ENCODE measurements at places on chromosomes 11 and 22.

DNA sequence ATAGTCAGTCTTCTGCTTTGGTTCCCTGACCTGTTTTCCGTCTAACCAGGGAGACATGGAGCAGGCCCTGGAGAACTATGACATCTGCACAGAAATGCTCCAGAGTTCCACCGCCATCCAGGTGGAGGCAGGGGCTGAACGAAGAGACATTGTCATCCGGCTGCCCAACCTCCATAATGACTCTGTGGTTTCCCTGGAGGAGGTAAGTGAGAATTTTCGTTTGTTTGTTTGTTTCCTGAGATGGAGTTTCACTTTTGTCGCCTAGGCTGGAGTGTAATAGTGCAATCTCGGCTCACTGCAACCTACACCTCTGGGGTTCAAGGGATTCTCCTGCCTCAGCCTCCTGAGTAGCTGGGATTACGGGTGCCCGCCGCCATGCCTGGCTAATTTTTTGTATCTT lies 52.9 kb downstream of the CABIN1 start:
- DNase-seq, result no peak

GRCh38 chr22:47563406-47564157 lies 801.1 kb downstream of the TBC1D22A start:
- DNase-seq, result no peak

- no peak for DNase-seq
Measured at GRCh38 chr11:80519596-80520506, 1079.0 kb upstream of the TENM4 start.

DNA sequence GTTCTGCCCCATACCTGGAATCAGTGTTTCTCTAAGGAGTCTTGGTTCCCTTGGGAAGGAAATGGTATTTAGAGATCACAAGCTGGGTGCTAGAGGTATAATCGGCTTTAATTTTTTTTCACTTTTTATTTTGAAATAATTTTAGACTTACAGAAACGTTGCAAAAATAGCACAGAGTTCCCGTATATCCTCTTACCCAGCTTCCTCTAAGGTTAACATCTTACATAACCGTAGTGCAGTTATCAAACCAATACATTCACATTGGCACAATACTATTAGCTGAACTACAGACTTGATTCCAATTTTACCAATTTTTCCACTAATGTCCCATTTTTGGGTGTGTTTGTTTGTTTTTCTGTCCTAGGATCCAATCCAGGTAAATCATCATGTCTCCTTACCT lies 63.8 kb downstream of the RBX1 start:
- DNase-seq, result no peak

DNA sequence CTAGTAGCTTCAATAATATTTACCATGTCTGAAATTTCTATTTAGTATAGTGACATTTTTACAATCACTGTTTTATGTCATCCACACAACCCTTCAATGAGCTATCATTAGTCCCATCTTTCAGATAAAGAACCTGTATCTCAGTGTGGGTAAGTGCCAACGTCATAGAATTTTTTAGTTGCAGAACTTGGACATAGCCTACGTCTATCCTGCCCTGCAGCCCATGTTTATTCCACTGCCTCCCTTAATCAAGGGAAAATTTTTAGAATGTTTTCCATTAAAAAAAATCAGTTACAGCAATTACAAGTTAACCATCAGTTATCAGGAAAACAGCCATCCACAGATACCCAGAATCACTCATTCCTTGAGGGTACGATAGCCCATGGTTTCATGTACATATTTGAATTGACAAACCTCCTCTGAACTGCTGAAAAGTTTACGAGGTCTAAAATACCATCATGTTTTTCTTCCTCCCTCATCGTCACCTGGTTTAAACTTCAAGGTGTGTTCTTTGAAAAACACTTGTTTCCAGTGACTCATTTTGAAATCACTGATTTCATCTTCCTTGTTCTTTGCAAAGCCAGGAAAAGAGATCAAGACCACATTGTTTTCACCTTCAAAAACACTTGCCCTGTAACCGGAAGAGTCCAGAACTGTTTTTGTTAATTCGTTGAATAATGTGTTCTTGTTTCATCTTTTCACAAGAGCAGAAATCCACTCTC lies 100.9 kb downstream of the FAM76B start:
- no peak for DNase-seq

DNA sequence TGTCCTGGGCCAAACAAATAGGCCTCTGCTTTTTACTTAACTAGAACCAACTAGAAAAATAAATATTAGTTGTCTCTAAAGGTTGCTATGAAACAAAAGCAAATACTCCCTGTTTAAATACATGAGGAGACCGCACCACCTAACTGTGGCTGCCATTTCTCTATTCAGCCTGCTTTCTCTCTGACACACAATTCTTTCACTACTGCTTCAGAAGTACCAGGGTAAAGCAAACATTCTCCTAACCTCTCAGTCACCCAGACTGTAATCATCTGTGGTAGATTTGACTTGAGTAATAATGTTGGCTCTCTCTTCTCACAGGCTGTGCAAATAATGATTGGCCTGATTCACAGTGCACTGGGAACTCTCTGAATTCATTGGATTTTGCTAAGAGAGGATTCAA lies 41.0 kb upstream of the MS4A8 start:
- no peak for DNase-seq

DNA sequence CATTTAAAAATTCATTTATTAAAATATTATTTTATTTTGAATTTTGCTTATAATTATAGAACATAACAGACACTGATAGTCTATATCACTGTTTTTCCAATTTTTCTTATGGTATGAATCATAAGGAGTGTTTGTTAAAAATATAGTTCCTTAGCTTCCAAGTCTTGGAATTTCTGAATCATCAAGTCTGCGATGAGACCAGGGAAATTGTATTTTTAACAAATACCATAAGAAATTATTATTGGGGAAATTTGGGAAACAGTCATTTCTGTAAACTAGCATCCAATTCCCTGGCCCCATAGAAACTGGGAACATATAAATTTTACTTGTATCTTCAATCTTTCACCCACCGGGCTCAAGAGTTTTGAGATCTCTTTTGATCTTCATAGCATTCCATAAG lies 38.0 kb upstream of the PICALM start:
- no peak for DNase-seq

DNA sequence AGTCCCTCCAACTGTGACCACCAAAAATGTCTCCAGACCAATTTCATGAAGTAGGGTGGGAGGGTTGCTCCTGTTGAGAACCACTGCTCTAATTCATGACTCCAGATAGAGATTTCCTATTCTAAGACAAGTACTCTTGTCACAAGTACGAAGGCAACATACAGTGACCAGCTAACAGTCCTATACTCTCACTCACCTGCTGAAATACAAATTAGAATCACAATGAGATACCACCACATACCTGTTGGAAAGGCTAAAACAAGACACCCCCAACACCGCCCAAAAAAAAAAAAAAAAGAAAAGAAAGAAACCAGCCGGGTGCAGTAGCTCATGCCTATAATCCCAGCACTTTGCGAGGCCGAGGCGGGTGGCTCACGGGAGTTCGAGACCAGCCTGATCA lies 310.5 kb downstream of the SWAP70 start:
- DNase-seq, result no peak

DNA sequence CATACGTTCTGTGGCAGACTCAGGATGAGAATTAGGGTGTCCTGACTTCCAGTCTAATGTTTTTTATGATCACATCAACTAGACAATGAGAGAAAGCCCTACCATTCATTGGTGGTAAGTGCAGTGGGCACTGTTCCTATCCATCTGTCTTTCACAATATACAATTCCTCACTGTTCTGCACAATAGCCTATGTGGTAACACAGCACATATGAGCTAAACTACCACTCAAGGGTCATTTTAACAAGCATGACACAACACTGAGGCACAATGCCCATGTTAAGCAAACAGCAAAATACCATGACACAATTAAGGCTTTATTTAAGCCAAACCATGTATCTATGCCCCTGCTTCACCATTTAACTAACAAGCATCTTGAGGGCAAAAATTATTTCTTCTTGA lies 52.3 kb downstream of the SIK3 start:
- no peak for DNase-seq

DNA sequence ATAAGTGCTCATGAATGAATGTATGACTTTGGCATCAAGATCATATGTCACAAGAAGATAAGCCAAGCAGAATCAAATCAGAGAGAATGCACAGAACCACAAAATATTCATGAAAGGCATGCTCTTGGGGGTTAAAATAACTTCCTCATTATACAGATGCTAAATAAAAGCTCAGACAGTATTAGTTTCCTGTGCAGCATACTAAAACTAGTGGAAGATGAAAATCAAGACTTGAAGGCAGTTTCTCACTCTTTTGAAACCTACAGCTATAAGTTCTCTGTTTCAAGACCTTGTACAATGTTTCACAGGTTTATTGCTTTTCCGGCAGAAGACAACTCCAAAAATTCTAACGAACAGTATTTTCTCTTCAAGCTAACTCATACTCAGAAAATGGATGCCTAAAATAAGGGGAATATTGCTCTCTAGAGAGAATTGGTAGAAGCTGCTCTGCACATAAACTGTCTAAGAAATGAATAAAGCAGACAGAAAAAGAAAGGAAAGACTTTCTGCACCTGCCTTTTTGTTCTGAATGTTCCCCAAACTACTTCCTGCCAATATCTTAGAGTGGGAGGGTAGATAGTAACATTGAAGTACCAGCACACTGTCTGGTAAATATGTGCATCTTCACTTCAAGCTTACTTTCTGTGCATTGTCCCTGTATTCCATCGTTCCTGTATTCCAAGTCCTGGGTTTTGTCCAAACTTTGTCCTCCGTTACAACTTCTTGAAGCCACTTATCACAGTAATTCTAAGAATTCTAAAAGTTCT lies 639.4 kb upstream of the FAT3 start:
- no peak for DNase-seq

DNA sequence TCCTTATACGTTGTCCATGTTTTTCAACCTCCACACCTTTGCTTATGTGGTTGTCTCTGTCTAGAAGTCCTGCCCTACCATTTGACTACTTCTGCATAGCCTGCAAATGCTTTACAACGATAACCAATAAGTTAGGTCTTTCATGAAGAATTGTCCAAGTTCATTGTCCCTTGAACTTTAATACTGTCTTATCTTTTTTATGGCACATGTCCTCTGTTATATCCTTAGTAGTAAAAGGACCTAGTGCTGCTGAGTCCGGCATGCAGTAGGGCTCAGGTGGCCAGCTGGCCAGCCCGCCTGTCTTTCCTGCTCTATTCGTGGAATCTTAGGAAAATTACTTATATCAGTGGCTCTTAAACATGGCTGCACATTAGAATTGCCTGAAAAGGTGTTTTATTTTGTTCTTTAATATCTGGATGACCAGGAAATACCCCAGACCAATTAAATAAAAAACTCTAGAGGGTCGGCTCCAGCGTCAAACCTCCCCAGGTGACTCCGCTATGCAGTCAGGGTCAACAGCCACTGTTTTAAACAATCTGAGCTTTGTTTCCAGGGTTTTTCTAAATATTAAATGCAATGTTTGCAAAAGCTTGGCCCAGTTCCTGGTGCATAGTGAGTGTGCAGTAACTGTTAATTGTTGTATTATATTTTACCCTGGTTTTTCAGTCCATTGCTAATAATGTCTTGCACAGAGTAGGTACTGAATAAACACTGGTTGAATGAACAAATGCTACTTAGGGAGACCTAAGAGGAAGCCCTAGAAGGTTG lies 64.6 kb upstream of the SESN3 start:
- no peak for DNase-seq

DNA sequence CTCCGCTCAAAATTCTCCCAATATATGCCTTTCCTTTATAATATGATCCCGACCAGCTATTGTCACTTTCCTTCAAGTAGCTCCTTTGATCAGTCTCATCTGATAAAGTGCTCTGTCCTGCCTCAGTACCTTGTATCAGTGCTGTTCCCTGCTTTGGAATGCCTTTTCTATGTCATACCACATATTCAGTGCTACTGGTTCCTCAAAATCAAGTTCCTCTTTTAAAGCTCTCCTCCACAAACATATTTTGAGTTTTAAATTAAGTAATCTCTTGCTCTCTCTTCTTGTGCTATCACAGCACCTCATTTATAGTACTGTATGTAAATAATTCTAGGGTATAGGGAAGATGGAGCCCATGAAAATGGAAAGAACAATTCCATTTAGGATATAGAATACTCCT lies 137.1 kb upstream of the CTSC start:
- DNase-seq, result no peak

GRCh38 chr11:45659818-45660160 lies 5.6 kb downstream of the CHST1 start:
- DNase-seq, result no peak

GRCh38 chr11:59262177-59262818 lies 49.6 kb upstream of the MPEG1 start:
- DNase-seq, result no peak

- DNase-seq, result no peak
Measured at GRCh38 chr11:72013765-72014711, 15.3 kb downstream of the IL18BP start.

GRCh38 chr11:133965031-133965601 lies 8.3 kb upstream of the IGSF9B start:
- DNase-seq, result no peak

- no peak for DNase-seq
Measured at GRCh38 chr11:63262547-63262946, 19.1 kb upstream of the SLC22A25 start.

GRCh38 chr11:93249459-93250220 lies 51.8 kb upstream of the SLC36A4 start:
- no peak for DNase-seq

- DNase-seq, result no peak
Measured at GRCh38 chr11:113645593-113646349, 60.3 kb downstream of the TMPRSS5 start.

- DNase-seq, result no peak
Measured at GRCh38 chr11:78109081-78110015, 29.7 kb upstream of the NDUFC2 start.

DNA sequence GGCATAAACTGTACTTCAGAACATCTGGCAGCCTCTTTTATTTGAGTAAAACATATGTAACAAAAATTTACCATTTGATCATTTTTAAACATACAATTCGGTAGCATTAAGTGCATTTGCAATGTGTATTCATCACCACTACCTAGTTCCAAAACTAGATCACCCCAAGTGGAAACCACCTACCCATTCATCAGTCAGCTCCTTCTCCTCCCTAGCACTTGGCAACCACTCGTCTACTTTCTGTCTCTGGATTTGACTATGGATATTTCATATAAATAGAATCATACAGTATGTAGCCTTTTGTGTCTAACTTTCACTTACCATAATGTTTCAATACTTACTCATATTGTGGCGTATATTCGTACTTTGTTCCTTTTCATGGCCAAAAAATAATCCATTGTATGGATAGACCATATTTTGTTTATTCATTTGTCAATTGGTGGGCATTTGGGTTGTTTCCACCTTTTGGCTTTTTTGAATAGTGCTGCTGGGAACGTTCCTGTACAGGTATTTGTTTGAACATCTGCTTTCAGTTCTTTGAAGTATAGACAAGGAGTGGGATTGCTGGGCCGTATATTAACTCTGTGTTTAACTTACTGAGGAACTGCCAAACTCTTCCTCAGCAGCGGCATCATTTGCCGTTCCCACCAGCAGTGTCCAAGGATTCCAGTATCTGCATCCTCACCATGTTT lies 27.2 kb upstream of the ADORA2A start:
- no peak for DNase-seq
